ENCODE measurements at places on chromosomes 7 and 10.

DNA sequence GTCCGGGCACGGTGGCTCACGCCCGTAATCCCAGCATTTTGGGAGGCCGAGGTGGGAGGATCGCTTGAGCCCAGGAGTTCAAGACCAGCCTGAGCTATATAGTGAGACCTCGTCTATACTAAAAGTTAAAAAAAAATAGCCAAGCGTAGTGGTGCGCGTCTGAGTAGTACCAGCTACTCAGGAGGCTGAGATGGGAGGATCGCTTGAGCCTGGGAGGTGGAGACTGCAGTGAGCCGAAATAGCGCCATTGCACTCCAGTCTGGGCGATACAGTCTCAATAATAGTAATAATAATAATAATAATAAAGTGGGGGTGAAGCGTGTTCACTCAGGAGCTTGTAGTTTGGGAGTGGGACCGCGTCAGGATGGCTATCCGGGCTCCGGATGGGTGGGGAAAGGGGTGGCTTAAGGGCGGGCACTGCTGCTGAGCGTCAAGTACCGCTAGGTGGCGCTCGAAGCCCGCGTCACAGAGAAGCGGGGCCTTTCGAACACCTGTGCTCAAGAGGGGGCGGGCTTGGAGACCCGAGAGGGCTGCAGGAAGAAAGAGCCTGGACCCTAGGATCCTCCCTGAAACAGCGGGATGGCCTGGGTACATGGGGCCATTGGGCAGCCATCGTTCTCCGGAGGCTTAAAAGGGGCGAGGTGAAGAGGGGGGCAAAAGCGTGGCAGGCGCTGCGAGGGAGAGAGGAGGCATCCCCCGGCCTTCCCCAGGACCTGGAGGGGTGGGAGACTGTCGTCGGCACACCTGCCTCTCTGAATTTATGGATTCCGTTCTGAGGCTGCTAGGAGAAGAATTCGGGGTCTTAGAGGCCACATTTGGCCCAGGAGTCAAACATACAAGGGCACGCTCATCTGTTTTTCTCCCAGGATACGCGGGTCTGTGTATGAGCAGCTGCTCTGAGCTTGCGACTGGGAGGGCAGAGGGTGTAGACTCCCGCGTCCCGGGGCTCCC lies 14.5 kb downstream of the LBX1 start:
- DNase-seq, result peak; percentile 3

- DNase-seq, result no peak
Measured at GRCh38 chr7:16471933-16472332, 6.4 kb upstream of the SOSTDC1 start.

DNA sequence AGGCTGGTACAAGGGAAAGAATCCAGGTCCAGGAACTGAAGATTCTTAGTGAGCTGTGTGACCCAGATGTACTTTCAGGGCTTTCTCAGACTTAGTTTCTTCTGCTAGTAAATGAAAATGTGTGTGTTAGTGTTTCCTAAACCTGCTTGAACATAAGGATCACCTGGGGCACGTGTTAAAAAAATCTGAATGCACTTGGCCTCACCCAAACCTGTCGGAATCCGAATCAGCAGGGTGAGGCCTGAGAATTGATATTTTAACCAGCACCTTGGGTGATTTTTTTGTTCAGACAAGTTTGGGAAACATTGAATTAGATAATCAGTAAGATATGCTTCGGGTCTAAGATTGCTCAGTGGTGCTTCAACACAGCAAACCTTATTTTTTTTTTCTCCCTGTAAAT lies 59.7 kb downstream of the ZNF365 start:
- DNase-seq, result no peak

DNA sequence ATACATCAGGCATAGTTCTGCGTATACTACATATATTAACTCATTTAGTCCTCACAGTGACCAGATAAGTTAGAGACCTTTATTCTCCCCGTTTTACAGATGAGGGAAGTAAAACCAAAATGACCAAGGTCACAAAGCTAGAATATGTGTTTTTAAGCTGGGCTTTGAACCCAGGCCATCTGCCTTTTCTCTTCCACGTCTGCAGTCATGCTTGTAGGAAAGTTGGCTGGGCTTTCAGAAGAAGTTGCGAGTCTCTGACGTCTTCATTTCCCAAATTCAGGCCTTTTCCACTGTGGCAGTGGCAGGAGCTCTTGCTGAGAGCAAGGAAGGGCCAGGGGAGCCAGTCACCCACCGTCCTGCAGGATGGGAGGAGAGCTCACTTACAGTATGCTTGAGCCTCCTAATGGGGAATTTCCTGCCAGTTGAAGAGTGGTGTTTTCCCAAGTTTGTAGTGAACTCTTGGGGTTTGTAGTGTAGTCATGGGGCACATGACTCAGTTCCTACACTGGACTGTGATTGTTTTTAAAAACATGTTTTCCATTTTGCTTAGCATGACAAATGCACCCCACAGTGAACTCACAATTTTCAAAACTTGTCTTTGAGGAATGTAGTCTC lies 34.2 kb downstream of the CYP17A1 start:
- no peak for DNase-seq

- no peak for DNase-seq
Measured at GRCh38 chr7:46848944-46849343, 733.0 kb downstream of the TNS3 start.

DNA sequence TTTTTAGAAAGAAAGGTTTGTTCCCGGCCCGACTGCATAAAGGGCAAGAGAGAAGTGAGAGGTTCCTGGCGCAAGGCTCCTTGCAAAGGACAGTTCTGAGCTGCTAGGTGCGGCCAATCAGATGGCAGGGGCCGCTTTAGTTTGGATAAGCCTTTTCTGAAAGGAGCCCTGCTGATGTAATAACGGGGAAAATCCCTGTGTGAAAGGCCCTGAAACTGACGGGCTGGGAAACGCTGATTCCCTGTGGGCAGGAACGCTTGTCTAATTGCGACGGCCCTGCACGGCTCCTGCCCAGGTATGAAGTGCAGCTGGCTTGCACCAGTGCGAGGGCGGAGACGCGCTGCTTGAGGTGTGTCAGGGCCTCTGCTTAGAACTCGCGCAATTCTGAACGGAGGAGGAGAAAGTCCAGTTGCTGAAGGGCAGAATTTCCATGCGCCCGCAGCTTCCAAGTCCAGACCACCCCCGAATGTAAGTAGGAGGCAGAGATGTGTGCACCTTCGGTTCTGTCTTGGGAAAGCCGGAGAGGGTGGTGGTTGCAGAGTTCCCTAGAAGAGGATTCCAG lies 30.5 kb downstream of the TACC2 start:
- no peak for DNase-seq

DNA sequence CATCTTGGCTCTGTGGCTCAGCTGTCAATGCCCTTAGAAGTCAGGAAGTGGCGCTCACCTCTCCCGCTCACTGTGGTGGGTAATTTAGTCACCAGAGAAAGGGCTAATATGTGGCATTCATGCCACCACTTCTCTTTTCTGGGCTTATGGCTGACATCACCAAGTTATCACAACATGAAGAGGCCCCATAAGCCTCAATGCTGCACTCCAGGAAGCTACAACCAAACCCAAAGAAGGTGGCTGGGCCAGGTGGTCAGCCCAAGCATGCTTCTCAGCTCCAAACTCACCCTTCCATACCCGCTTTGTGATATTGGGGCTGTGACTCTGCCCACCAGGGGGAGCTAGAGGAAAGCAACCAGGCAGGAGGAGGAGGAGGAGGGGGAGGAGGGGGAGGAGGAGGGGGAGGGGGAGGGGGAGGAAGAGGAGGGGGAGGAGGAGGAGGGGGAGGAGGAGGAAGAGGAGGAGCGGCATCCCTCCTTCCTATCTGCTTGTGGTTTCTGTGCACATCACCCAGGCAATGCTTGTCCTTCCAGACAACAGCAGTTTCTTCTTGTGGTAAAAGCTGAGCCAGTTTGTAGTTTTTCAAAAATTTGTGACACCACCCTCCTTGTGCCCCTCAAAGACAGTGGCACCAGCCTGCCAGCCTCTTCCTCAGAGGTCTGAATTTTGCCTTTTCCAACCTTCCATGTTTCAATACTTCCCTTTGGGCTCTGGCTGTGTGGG lies 42.1 kb downstream of the CYP26A1 start:
- peak; percentile 1 for DNase-seq

GRCh38 chr10:97715259-97715874 lies 1.8 kb downstream of the MARVELD1 start:
- DNase-seq, result no peak

GRCh38 chr10:105017691-105018090 lies 376.6 kb downstream of the SORCS3 start:
- DNase-seq, result no peak

- DNase-seq, result no peak
Measured at GRCh38 chr10:97522937-97523336, 24.2 kb downstream of the UBTD1 start.

- DNase-seq, result no peak
Measured at GRCh38 chr10:80204677-80205476, 460 bp downstream of the ANXA11 start.

Data from C1 segment of cervical spinal cord (tissue), 14 donors.